Activated T-helper 9 cell treated with anti-CD3 and anti-CD28 coated beads, Interleukin-2, amount 50 U/mL, for 16 hours (primary cell): ENCODE measurements at places on chromosomes 3 and 15.

- DNase-seq, result peak; percentile 13
Observed at GRCh38 chr15:29268706-29269484, 727 bp downstream of the NSMCE3 start.

GRCh38 chr3:139204728-139205127, 139.1 kb upstream of the MRPS22 start:
- DNase-seq, result no peak

DNA sequence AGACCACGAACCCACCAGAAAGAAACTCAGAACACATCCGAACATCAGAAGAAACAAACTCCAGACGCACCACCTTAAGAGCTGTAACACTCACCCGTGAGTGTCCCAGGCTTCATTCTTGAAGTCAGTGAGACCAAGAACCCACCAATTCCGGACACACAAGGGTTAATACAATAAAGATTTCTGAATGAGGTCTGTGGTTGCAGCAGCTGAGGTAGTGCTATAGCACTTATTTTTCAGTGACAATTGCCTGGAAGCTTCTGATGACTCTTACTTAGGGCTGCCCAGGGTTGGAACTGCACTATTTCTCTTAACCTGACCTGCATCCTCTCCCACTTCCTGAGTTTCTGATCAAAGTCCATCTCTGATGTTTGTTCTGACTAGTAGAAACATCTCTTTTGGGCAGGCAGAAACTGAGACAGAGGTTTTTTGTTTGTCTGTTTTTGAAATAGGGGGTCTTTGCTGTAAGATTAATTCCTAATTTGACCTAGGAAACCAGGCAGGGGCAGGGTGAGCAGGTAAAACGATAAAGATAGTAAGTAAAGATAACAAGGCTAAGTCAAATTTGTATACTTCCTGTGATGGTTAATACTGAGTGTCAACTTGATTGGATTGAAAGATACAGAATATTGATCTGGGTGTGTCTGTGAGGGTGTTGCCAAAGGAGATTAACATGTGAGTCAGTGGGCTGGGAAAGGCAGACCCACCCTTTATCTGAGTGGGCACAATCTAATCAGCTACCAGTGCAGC, 169.1 kb downstream of the GAP43 start:
- no peak for DNase-seq

- no peak for DNase-seq
Observed at GRCh38 chr3:189629803-189630455, 1.3 kb upstream of the TP63 start.

DNA sequence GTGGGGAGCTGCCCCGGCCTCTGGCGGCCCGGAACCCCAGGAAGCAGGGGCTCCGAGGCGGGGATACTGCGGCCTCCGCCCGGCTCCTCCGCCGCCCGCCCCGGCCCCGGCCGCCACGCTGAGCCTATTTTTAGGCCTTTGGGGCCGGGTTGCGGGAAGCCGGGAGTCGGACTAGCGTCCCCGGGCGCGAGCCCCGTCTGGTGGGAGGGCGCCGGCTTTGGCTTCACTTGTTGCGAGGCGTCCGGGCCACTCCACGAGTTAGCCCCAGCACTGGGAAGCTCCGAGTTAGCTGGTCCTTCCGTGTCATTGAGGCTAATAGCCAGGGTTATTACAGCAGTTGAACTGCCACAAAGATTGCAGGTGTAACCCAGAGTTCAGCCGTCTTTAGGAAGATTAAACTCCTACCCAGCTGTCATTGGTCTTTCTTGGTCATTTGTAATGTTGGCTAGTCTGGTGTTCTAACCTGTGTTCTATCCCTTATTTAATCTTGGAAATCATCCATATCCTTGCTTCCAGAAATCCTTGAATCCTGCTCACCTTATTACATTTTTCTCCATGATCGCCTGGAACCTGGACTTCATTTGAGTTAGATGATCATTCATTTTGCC, 791 bp downstream of the GYG1 start:
- peak; percentile 14 for DNase-seq

- no peak for DNase-seq
Observed at GRCh38 chr15:64284042-64284441, 71.9 kb downstream of the CSNK1G1 start.
